Stimulated activated naive B cell treated with anti-CD40 and anti-IgM and Interleukin-4, amounts not matched to agents 10 μg/mL and 1 μg/mL and 100 μg/mL, for 72 hours (primary cell): ENCODE measurements at places on chromosomes 4 and X.

GRCh38 chr4:152081024-152081423 is 320.2 kb upstream of the GATB start:
- no peak for DNase-seq

DNA sequence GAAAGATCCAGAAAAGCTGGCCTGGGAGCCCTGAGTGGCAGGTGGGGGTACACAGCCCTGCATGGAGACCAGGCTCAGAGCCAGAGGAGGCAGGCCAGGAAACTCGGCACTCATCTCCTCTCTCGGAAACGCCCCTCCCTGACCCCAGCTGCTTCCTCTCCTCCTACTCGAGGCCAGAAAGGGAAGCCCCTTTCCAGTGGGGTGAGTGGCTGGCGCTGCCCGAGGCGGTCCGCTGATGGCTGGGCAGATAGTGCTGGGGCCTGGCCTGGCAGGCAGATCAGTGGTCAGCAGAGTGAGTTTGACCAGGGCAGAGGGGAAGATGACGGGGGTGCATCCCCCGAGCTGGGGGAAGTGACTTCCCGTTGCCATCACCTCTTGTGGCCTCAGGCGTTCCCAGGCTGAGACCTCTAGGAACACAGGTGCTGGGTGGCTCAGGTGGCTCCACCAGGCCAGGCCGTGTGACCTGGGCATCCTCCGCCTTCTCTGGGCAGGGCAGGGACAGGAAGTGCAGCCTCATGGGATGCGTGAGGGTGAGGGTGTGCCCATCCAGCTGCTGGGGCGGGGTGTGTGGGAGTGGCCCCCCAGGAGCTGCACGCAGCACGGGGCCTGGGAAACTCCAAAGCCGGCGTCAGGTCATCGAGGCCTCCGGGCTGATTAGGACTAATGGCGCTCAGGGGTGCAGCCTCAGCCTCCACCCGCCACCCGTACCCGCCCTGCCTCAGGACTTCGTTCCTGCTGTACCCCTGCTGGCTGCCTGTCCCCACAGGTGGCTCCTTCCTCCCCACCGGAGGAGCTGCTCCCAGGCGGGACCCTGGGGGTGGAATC is 5.7 kb downstream of the SH3BP2 start:
- DNase-seq, result peak; percentile 64

DNA sequence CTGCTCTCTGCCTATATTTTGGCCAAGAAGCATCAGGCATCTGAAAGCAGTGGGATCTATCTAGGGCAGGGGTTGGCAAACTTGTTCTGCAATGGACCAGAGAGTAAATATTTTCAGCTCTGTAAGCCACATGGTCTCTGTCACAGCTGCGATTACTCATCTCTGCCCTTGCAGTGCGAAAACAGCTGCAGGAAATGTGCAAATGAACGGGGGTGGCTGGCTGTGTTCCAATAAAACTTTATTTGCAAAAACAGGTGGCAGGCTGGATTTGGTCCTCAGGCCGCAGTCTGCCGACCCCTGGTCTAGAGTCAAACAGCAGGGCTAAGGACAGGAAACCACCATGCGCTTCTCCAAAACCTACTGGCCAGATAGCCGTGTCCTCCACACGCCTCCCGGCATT is 48.6 kb downstream of the ACOX3 start:
- no peak for DNase-seq

GRCh38 chr4:26410385-26411293 is 79.6 kb downstream of the CCKAR start:
- DNase-seq, result peak; percentile 24

DNA sequence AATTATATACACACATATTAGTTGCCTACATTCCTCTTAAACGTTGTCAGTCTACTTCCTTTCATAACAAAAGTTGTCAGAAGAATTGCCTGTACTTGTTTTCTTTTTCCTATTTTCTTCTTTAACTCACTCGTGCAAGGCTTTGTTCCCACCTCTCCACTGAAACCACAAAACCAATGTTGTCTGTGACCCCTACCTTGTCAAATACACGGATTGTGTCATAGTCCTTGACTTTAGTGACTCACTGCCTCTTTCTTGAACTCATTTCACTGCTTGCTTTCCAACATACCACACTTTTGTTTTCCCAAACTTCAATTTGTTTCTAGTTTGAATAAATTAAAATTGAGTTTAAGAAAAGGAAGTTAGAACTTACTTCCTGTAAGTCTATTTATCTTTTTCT is 283.9 kb upstream of the AGA start:
- DNase-seq, result no peak

GRCh38 chrX:154140742-154141141 is 3.3 kb upstream of the OPN1LW start:
- DNase-seq, result no peak

DNA sequence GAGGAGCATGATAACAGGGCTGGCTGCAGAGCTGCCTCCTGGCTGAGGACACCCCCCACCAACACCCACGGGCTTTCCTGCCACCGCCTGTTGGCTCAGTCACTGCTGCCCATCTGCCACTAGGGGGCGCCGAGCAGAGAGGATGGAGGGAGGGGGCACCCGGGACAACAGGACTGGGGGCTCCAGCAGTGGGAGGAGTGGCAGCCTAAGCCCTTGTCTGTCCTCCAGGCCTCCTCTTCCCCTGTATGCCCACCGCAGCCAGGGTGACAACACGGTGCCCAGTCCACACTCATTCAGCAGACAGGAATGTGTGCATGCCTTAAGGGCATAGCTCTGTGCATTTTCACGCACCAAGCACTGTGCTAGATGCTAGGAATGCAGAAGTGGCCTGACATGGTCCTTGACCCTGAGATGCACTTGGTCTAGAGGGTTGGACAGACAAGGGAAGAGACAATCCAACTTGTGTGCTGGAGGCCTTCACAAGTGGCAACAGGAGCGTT is 149.9 kb downstream of the AMMECR1 start:
- DNase-seq, result peak; percentile 14

DNA sequence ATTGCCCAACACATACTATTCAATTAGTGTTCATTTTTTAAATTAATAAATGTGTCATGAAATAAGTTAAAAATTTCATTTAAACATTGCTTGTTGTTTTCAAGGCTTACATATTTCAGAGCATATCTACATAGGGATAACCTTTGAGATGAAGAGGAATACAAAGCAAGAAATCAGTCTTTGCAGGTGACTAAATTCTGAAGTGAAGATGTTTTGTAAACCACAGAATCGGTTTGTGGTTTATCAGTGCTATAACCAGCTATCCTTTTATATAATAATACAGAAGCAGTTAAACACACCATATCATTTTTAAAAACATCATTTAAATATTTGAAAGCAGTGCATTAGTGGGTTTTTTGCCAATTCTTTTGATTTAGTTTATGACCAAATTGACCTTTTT is 26.9 kb downstream of the FAM241A start:
- DNase-seq, result no peak

GRCh38 chr4:185570727-185571126 is 35.4 kb upstream of the PDLIM3 start:
- DNase-seq, result no peak

DNA sequence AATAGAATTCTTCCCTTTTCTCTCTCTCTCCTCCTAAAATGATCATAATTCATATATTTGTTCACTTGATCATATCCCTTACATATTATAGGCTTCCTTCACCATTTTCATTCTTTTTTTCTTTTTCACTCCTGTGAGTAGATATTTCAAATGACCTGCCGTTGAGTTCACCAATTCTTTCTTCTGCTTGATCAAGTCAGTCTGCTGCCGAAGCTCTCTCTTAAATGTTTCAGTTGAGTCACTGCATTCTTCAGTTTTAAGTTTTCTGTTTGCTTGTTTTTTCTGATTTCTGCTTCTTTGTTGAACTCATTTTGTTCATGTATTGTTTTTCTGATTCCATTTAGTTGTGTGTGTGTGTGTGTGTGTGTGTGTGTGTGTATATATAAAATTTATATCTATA is 354.3 kb downstream of the GPAT3 start:
- no peak for DNase-seq

DNA sequence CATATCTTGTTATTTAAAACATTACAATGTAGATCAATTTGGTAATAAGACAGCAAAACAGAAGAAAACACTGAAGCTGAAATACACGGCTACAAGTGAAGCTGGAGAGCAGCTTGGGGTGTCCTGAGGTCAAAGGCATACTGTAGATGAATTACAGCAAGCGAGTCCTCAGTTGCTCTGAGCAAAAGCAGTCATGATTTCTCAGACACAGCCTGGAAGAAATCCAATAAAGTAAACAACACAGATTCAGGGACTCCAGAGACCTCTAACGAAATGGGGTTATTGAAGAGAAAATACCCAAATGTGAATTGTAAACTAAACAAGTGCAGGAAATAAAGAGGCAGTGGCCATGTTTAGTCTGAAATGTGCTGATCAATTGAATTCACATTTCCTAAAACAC is 324.4 kb downstream of the CAMK2D start:
- DNase-seq, result no peak

- no peak for DNase-seq
Observed at GRCh38 chrX:77450996-77451395, 3.8 kb downstream of the FGF16 start.

DNA sequence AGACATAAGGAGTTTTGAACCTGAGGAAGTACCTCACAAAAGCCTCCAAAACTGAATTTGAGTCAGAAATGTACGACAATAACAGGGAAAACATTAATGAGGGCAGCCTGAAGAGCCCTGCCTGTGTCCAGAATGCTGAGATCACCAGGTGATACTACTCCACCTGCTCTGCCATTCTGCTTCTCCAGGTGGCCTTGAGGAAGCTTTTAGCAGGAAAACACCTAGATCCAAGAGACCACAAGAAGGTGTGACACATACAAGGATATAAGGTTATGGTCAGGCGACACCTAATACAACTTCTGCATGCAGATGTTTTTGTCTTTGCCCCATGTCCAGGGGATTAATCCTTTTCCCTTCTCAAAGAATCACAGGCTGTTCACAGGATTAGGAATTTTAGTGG is 15.3 kb downstream of the SOWAHB start:
- no peak for DNase-seq

DNA sequence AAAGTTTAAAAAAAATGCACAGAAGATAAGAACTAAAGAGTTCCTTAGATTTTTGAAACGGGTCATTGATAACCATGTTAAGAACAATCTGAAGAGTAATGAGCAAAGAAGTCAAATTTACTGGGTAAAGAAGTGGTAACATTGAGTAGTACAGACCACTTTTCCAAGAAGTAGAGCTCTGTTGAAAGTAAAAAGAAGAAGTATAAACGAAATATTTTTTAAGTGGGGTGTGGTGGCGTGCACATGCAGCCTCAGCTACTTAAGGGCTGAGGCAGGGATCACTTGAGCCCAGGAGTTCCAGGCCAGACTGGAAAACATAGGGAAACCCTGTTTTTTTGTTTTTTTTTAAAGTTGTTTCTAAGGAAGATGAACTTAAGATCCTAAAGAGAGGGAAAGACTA is 68.5 kb downstream of the UBA6 start:
- DNase-seq, result no peak

DNA sequence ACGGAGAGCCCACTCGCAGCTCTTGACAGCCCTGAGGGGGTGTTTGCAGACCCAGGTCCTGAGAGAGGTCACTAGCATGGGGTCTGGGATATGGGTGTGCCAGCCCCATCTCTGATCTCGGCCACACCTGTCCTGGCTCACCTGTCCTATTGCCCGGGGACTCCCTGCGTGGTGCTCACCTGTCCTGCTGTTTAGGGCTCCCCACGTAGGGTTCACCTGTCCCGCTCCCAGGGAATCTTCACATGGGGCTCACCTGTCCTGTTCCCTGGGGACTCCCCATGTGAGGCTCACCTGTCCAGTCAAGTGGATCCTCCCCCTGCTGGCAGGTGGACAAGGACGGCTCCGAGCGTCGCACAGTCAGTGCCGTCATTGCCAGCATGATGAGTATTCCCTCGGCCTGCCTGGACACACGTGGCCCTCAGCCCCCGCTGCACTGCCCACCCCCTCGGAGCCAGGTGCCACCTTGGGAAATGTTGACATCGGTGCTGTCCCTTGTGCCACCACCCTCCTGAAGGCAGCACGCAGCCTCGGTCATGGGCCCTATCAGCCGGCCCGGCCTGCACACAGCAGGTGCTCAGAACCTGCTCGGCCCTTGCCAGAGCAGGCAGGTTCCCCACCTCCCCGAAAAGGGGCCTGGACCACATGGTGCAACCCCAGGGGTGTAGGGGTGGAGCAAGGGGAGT is 6.3 kb downstream of the SLC49A3 start:
- DNase-seq, result no peak

DNA sequence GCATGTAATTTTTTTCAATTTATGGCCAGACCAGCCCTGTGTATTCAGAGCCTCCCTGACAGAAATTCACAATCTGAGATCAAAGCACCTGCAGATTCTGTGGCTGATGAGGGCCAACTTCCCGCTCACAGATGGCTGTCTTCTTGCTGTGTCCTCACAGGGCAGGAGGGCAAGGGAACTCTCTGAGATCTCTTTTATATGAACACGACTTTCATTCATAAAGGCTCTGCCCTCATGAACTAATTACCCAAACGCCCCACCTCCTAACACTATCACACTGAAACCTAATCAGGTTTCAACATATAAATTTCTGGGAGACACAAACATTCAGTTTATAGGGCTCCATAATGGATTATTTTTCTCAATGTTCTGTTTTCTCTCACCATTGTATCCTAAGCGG is 192.6 kb downstream of the NWD2 start:
- DNase-seq, result no peak

DNA sequence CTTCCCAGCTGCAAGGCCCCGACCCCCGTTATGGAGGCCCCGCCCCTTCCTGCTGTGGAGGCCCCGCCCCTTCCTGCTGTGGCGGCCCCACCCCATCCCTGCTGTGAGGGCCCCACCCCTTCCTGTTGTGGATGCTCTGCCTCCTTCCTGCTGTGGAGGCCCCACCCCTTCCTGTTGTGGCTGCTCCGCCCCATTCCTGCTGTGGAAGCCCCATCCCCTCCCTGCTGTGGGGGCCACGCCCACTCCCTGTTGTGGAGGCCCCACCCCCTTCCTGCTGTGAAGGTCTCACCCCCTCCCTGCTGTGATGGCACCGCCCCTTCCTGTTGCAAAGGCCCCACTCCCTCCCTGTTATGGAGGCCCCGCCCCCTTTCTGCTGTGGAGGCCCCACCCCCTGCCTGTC is 104.9 kb upstream of the PSAPL1 start:
- no peak for DNase-seq

DNA sequence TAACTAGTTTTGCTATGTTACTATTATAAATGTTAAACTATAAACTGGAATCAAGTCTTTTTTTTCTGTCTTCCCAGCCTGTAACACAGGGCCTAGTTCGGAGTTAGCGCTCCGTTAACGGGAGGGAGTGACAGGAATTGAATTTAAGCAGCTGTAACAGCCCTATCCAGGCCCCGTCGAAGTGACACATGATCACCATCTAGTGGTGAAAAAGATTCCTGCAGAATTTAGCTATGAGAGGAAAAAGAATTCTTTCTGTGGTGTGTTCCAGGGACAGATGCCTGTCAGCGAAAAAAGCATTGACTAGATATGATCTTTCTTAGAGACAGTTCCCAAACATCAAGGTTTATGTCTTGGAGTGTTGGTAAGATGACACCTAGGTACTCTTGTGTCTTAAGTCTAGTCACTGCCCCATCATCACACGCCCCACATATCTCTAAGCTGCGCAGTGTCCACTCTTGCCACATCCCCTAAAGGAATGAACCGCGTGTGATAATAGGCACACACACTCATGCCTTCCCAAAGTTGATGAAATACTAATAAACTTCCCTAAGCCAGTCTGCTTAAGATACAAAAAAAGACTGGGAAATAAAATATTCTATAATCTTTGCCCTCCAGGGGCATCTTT is 2.1 kb downstream of the GAB3 start:
- DNase-seq, result peak; percentile 23

GRCh38 chr4:184096561-184097240 is 121.0 kb downstream of the ENPP6 start:
- no peak for DNase-seq
